ENCODE measurements at places on chromosomes 16 and 17.

- no peak for DNase-seq
Observed at GRCh38 chr16:6105115-6105514, 1007.5 kb upstream of the EEF2KMT start.

DNA sequence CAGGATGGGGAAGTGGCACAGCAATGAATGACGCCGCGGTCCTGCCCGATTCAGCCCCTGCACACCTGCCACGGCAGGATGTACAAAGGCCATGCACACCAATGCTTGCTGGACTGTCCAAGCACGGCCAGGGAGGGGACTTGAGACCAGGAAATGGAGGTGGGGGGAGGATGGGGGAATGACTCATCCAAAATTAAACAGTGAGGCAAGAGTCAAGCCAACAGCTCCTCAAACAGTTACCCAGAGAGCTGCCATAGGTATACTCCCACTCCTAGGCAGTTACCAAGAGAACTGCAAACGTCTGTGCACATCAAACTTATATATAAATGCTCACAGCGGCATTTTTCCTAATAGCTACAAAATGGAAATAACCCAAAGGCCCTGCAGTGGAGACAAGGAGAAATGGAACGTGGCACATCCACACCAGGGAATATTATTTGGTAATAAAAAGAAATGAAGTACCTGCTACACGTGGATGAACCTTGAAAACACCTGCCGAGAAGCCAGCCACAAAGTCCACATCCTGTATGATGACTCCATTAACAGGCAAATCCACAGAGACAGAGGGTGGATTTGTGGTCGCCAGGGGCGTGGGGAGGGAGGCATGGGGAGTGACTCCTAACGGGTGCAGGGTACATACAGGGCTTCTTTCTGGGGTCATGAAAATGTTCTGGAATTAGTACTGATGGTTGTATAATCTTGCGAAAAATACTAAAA lies 54.1 kb downstream of the VAC14 start:
- DNase-seq = no peak

- no peak for DNase-seq
Observed at GRCh38 chr17:8074554-8074953, 13.0 kb downstream of the ALOX12B start.

DNA sequence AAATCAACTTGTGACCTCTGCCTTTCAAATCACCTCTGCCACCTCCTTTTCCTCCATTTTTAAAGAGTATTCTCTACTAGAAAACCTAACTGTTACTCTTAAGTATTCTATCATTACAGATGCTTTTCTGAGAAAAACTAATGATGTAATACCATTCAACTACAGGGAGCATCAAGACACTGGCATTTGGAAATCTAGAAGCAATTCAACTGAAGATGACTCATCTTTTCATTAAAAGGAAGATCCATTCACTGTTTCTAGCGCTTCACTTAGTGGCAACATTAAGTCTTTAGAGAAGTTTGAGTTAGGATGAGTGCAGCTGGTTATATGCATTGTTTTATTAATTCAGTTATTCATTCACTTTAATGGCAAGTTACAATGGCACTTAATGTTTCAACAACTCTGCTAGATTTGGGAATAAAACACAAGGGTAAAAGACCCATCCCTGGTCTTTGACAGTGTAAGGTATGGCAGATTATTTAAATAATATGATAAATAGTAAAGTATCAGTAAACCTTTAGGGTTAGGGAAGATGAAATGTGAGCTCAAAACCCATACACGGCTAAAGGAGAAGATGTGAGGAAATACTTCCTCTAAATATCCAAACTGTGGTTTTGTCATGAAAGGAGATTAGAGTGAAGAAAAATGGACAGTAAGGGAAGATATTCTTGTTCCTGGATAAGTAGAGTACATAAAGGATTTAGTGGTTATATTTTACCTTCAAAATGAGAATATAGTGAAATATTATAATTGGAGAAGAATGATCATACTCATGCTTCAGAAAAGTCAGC lies 61.7 kb downstream of the KCNJ2 start:
- no peak for DNase-seq

GRCh38 chr17:74778960-74779359 lies 2.8 kb upstream of the NAT9 start:
- DNase-seq = no peak

DNA sequence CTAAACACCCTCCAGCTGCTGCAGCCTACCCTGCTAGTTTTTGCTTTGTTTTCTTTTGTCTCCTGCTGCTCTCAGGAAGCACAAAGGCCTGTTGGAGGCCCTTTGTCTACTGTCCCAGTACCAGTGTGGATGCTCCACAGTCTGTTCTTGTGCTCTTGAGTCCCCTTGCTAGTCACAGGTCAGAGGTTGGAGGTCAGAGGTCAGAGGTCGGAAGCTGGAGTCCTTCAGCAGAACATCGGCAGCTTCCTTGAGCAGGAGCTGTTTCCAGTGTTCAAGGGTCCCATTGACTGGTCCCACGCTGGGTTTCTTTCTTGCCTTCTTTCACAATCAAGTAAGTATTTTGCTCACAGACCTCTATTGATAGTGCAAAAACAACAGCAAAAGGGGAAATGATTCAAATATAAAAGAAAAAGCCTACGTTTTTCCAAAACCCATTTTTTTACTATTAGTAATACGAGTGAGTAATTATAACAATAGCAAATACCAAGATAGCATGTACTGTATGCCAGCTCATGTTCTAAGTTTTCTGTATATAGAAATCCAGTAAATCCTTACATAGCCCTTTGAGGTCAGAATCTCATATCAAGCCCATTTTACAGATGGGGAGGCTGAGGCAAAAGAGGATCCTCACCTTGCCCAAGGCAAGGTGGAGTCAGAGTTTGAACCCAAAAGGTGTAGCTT lies 10.9 kb upstream of the IL34 start:
- no peak for DNase-seq

DNA sequence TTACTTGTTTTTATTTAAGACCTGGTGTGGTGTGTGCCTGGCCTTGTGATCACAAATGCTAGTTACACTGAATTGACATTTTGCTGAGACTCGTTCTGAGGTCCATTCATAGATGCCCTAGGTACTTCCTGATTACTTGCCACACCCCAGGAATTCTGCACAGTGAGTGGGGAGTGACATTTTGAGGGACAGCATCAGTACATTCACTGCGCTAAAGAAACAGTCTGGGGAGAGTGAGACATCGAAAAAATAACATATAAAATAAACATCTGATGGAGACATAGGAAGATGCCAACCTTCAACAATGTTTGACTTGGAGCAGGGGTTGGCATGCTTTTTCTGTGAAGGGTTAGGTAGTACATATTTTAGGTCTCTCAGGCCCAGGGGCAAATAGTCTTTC lies 30.4 kb downstream of the ABCC1 start:
- no peak for DNase-seq

GRCh38 chr17:48681609-48682008 lies 40.7 kb downstream of the PRAC1 start:
- no peak for DNase-seq

DNA sequence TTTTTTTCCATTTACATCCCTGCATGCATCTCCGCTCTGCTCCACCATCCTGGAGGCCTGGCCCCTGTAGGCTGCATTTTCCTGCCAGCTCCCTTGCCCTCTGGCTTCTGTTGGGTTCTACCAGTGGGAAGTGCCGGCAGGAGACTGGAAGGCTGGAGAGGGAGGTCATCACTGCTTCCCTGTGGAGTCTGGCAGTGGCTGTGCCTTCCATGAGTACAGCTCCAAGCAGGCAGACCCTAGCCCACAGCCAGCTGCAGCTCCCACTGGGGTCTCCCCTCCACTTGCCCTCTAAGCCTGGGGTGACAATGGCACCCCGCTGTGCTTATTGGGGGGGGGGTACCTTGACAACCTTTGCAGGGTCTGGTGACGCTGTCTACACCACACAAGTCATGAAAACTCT lies 37.3 kb downstream of the MMP15 start:
- DNase-seq = no peak

DNA sequence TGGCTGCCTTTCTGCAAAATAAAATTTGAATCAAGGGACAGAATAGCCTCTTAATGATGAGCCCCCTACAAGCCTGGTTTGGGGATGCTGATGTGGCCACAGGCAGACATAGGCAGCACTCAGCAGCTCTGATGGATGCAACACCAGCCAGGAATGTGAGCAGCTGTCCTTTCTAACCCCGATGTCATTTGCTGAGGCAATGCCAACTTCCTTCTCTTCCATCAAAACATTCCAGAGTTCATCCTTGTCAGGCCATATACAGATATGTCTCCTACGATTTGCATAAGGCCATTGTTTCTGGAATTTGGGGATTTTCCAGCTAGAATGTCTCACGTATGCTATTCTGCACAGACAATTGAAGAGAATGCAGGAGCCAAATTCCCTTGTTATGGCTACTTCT lies 52.1 kb upstream of the MYOCD start:
- no peak for DNase-seq

Data from activated CD4-positive, CD25-positive, alpha-beta regulatory T cell treated with anti-CD3 and anti-CD28 coated beads, Interleukin-2, amount 50 U/mL, for 72 hours (primary cell).